Activated CD8-positive, alpha-beta memory T cell treated with anti-CD3 and anti-CD28 coated beads, Interleukin-2, amount 50 U/mL, for 4 hours (primary cell): ENCODE measurements at places on chromosomes 3 and 15.

DNA sequence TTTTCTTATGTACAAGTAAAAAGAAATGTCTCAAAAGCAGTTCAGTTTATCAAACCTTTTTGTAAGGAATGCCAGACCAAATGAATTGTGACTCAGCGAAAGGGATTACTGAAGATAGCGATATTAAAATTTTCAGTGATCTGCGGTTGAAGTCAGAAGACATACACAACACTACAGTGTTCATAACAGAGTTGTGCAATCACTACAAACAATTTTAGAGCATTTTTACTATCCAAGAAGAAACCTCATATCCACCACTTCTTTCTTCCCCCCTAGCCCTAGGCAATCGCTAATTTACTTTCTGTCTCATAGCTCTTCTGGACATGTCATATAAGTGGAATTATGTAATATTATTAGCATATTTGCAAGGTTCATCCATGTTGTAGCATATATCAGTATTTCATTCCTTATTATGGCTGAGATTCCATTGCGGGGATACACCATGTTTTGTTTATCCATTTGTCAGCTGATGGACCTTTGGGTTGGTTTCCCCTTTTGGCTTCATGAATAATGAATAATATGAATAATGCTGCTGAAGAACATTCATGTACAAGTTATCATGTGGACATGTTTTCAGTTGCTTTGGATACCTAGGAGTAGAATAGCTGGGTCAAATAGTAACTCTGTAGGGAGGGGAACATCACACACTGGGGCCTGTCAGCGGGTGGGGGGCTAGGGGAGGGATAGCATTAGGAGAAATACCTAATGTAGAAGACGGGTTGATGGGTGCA lies 23.6 kb upstream of the ALPK3 start:
- no peak for DNase-seq

DNA sequence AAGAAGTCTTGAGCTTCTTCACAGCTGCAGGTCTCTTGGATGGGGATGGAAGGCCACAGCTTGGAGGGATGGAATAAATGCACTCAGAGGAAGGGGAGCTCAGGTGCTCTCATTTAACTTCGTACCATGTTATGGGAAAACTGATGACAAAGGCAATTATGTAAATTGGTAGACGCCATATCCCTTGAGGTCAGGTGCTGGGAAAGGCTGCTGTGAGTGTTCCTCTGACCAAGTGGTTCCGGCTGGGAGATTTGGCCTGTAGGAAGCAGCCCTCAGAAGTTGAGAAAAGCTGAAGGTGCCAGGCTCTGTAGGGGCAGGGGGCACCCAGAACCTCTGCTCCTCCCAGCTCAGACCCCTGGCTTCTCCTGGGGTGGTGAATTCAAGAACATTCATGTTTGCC lies 47.1 kb downstream of the FAH start:
- no peak for DNase-seq

DNA sequence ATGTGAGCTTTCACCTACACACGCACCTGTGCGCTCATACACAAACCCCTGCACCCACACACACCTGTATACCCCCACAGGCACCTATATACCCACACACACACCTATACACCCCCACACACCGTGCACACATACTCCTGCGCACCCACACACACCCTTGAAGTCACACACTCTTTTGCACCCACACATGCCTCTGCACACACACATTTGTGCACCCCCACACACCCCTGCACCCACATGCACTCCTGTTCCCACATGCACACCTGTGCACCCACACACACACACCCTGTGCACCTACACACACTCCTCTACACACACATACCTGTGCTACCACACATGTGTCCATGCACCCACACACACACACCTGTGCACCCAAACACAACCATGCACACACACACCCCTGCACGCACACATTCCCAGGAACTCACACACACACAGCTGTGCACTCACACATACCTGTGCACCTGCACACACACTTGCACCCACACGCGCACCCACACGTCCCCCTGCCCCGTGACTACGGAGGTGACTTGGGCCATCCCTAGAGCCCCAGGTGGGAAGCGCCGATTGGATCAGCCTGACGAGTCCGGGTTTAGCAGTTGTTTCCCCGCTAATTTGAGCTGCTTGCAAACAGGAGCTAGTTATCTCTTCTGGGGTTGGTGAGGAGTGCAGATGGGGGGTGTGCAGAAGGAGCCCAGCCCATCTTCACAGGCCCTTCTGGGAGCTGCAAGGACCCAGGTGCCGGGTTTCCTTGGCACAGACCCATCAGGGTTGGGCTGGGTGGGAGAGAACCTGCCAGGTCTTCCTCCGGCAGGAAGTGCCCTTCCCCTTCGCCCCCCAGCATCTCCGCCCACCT lies 97.8 kb downstream of the CHSY1 start:
- DNase-seq, result no peak

GRCh38 chr3:3109407-3110298 lies 521 bp downstream of the IL5RA start:
- no peak for DNase-seq

GRCh38 chr15:89749951-89750559 lies 994 bp downstream of the MESP1 start:
- DNase-seq, result no peak

- DNase-seq, result no peak
Measured at GRCh38 chr15:33963831-33964664, 4.2 kb upstream of the CHRM5 start.

DNA sequence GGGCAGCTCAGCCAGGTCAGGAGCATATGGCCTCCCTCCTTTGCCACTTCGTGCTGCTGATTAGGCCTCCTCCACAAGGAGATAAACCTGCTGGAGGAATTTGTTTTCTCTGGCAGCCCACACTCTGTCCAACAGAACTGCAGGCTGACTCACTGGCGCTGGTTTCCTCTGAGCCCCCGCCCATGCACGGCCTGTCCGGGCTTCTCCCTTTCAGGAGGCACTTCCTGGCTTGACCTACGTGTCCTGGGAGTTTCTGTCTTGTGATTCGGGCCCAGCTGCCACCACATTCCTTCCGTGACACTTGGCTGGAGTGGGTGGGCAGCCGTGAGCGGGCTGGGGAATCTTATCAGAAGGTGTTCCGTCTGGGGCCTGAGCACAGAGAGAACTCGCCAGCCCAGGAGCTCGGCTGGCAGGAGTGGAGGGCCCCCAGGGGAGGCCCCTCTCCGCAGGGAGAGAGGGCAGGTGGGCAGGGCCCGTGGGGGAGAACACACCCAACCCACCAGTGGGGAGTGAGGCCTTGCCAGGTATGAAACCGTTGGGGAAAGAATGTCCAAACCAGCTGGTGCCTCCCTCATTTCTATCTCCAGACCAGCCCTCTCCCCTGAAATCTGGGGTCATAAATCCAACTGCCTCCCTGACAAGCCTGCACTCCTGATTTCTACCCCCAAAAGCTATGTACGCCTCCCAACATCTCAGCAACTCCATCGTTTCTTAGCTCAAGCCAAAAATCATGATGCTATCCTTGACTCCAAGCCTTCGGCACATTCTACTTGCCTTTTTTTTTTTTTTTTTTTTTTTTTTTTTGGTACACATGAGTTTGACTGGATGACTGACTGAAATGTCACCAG lies 110.6 kb upstream of the MEF2A start:
- no peak for DNase-seq

- no peak for DNase-seq
Measured at GRCh38 chr3:20071175-20071574, 30.9 kb downstream of the KAT2B start.

- DNase-seq, result no peak
Measured at GRCh38 chr3:140122183-140122582, 187.2 kb downstream of the CLSTN2 start.

GRCh38 chr3:135012101-135012500 lies 217.0 kb downstream of the EPHB1 start:
- DNase-seq, result no peak

GRCh38 chr15:91609231-91609630 lies 244.3 kb upstream of the SLCO3A1 start:
- no peak for DNase-seq

DNA sequence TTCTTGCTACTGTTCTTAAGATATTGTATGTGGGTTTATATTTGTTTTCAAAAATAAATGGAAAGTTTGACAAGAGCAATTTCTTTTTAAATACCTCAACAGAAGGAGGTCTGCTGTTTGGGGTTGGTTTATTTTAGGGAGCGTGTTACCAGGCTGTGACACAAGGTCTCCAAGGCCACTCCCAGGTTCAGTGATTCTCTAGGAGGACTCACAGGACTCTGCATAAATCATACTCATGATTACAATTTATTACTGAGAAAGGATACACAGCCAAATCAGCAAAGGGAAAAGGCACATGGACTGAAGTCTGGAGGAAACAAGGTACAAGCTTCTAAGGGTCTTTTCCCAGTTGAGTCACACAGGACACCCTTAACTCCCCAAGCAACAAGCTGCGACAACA lies 18.8 kb upstream of the MFSD1 start:
- DNase-seq, result no peak

- DNase-seq, result no peak
Measured at GRCh38 chr15:62983956-62984355, 58.6 kb upstream of the TPM1 start.

DNA sequence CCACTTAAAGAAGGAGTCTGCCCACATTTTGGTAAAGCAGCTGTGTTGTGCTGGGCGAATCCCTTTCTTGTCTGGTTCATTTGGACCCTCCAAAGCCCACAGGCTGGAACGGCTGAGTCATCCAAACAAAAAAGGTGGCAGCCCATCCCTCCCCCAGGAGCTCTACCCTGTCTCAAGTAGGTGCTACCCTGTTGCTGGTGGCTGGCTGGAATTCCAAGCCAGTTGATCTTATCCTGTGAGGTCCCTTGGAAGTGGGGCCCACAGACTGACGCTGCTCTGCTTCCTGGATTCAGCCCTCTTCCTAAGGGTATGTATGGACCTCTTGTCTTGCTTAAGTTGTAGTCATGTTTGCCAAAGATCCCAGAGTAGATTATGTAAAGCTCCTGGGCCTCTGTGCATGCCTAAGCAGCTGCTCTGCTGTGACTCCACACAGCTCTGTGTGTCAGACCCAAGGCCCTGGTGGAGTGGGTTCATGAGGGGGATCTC lies 44.5 kb downstream of the CCR1 start:
- DNase-seq, result no peak

DNA sequence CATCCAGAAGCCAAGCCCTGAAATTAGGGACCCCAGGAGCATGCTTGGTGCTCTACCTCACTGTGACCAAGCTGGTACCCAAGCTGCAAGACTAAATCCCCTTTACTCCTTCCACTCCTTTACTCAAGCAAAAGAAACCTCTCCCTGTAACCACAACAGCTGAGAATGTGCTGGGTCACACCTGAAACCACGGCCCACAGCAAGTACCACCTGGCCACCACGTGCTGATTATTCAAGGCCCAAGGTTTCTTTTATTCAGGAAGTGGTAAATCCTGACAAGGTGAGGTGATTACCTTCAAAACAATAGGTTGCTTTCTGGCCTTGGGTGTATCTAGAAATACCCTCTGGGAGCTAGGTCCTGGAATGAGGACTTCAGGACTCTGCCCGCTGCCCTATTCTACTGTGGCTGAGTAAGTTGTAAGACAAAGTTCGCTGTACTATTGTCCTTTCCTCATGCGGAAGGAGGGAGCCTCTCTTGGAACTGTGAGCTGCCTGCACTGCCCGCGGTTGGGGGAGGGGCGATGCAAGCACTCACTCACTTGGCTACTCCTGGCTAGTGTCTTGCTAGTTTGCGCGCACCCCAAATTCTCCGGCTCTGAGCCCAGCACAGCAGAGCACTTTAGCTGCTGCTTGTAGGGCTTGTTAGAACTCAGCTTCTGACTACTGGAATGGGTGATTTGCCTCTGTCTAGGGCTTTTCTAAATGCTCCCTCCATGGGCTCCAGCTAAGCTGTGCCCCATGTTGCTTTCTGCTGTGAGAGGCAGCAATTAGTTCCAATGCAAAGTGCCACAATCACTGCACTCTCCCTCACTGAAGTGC lies 487.1 kb upstream of the CNTN3 start:
- DNase-seq, result no peak

- DNase-seq, result no peak
Measured at GRCh38 chr15:89778861-89779260, 2.7 kb downstream of the MESP2 start.

DNA sequence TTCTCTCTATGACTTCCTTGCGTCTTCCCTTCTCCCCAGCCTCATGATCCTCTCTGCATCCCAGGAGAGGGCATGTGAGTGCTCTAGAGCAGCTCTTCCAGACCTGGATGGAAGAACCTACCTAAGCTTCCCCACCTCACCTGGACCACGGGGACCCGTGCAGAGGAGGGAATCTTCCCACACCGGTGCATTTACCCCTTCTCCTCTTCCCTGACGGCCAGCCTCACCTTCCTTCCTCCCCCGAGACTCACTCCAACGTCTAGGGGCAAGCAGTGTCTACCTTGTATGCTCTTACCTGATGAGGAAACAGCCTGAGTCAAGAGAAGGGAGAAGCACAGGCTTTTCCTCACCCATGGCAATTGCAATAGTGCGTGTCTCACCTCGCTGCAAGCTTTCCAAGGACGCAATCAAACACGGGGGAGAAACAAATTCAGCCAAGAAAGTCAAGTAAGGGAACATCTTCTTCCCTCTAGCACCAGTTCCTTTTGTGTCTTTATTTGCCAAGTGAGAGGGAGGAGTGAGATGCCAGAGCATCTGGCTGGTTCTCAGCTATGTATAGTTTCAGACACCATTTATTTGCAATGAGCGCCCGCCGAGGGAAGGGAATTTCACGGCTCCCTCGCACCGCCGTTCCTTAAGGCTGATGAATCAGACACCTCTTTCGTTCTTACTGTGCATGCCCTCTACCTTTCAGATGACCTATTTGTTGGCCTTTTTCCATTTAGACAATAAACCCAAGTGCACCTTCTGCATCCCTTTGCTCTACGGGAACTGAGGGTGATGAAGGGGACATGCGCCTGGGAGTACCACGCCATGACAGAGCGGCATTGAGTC lies 1.8 kb upstream of the CCR9 start:
- no peak for DNase-seq

- no peak for DNase-seq
Measured at GRCh38 chr3:135166266-135166825, 371.3 kb downstream of the EPHB1 start.

DNA sequence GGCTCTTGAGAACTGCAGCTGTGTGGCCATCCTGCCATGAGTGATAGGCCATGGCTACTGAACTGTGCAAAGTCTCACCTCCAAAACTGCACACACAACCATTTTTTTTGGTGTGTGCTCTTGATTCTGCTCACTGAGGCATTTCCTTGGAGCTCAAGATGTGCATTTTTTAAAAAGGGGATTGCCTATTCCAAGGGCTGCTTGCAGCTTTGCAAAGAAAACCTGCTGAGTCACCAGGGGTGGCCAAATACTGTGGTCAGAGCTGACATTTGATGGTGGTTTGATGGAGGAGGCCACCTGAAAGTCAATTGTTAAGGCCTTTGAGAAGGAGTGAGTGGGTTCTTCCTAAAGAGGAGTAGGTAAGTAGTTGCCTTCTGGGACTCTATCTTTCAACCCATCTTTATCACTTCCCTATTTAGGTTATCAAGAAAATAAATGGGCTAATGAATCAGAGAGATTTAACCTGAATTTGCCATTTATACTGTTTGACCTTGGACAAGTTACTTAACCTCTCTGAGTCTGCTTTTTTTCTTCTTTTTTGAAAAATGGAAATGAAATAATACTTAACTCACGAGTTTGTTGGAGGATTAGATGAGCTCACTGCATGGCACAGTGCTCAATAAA lies 87.9 kb downstream of the CHST2 start:
- no peak for DNase-seq

GRCh38 chr3:126580746-126581145 lies 22.0 kb upstream of the C3orf22 start:
- DNase-seq, result no peak
